Uterine smooth muscle cell (primary cell): ENCODE measurements at places on chromosomes 5 and 9. TPM values are rescaled to one million over a fixed set of nuclear protein-coding genes. Genes with fewer than 3 reads are reported as not detected.

OTULINL gene
- total RNA-seq, result 3.4 and 6.8 TPM in 2 replicates

GARIN3 gene
- not detected in 2 replicates for total RNA-seq

SLC34A1 gene
- not detected in 2 replicates for total RNA-seq

DOK3 gene
- total RNA-seq, result 0.62 and 1.3 TPM in 2 replicates

FABP6 gene
- total RNA-seq, result not detected in 2 replicates

CNTLN gene
- total RNA-seq, result 12.1 and 15.5 TPM in 2 replicates

AFF4 gene
- 50.0 and 56.4 TPM in 2 replicates for total RNA-seq

PIP5K1B gene
- under 0.01 TPM in 1 of 2 replicates, not detected in the other for total RNA-seq

PKD2L2 gene
- under 0.01 TPM in 1 of 2 replicates, not detected in the other for total RNA-seq

PTGDS gene
- 1.2 and 40.7 TPM in 2 replicates for total RNA-seq

PCDHB5 gene
- 0.22 and 0.50 TPM in 2 replicates for total RNA-seq

CRHBP gene
- total RNA-seq, result 0.25 TPM in 1 of 2 replicates, not detected in the other

KIAA0825 gene
- 3.6 and 4.5 TPM in 2 replicates for total RNA-seq

FGFR4 gene
- total RNA-seq, result 0.62 and 0.66 TPM in 2 replicates

RPL35 gene
- 2,201 and 2,225 TPM in 2 replicates for total RNA-seq

AUH gene
- 23.7 and 30.5 TPM in 2 replicates for total RNA-seq

PCDHB7 gene
- total RNA-seq, result 0.11 and 0.12 TPM in 2 replicates

PCDHGA9 gene
- total RNA-seq, result 4.0 and 4.2 TPM in 2 replicates

LHX6 gene
- total RNA-seq, result under 0.01 TPM in 1 of 2 replicates, not detected in the other

SPINK6 gene
- not detected in 2 replicates for total RNA-seq

QRFP gene
- total RNA-seq, result not detected in 2 replicates

BARHL1 gene
- not detected in 2 replicates for total RNA-seq

COL15A1 gene
- total RNA-seq, result 23.9 and 104 TPM in 2 replicates

SUSD3 gene
- total RNA-seq, result 14.2 and 19.4 TPM in 2 replicates

PLGRKT gene
- total RNA-seq, result 23.6 and 34.0 TPM in 2 replicates

CCDC192 gene
- total RNA-seq, result not detected in 2 replicates

DNM1 gene
- 19.5 and 20.7 TPM in 2 replicates for total RNA-seq

STOML2 gene
- total RNA-seq, result 227 and 303 TPM in 2 replicates

RHOBTB3 gene
- 220 and 313 TPM in 2 replicates for total RNA-seq

ADRA1B gene
- under 0.01 TPM in 1 of 2 replicates, not detected in the other for total RNA-seq

PTGS1 gene
- total RNA-seq, result 11.4 and 31.2 TPM in 2 replicates

TMEM8B gene
- 2.2 and 4.1 TPM in 2 replicates for total RNA-seq

FOXD4L6 gene
- 0.11 and 0.12 TPM in 2 replicates for total RNA-seq

WNT8A gene
- not detected in 2 replicates for total RNA-seq

PDE8B gene
- 0.22 and 0.25 TPM in 2 replicates for total RNA-seq

DMRTA1 gene
- total RNA-seq, result 1.00 and 1.5 TPM in 2 replicates

ACTBL2 gene
- 0.11 and 0.12 TPM in 2 replicates for total RNA-seq

PFN3 gene
- not detected in 2 replicates for total RNA-seq

ANKRD20A1 gene
- total RNA-seq, result 0.12 and 0.22 TPM in 2 replicates

OCLN gene
- 1.7 and 2.0 TPM in 2 replicates for total RNA-seq

PIP5KL1 gene
- total RNA-seq, result 1.2 and 3.1 TPM in 2 replicates

PCDHA12 gene
- 0.11 and 0.12 TPM in 2 replicates for total RNA-seq

PCA3 gene
- total RNA-seq, result under 0.01 TPM in 2 replicates

MED10 gene
- total RNA-seq, result 13.3 and 17.7 TPM in 2 replicates

ZDHHC11B gene
- 0.50 TPM in 1 of 2 replicates, not detected in the other for total RNA-seq

SMIM33 gene
- not detected in 2 replicates for total RNA-seq

ERP44 gene
- 8.7 and 12.9 TPM in 2 replicates for total RNA-seq

EGFLAM gene
- 0.75 and 1.1 TPM in 2 replicates for total RNA-seq

NR4A3 gene
- total RNA-seq, result under 0.01 and 0.25 TPM in 2 replicates

DND1 gene
- 0.12 and 0.33 TPM in 2 replicates for total RNA-seq

MYMK gene
- not detected in 2 replicates for total RNA-seq

RASEF gene
- 5.6 and 6.0 TPM in 2 replicates for total RNA-seq

CDKN2B-AS1 gene
- total RNA-seq, result 4.1 and 4.9 TPM in 2 replicates

GNG10 gene
- 89.9 and 104 TPM in 2 replicates for total RNA-seq
